ENCODE measurements at places on chromosomes 12 and 14.

DNA sequence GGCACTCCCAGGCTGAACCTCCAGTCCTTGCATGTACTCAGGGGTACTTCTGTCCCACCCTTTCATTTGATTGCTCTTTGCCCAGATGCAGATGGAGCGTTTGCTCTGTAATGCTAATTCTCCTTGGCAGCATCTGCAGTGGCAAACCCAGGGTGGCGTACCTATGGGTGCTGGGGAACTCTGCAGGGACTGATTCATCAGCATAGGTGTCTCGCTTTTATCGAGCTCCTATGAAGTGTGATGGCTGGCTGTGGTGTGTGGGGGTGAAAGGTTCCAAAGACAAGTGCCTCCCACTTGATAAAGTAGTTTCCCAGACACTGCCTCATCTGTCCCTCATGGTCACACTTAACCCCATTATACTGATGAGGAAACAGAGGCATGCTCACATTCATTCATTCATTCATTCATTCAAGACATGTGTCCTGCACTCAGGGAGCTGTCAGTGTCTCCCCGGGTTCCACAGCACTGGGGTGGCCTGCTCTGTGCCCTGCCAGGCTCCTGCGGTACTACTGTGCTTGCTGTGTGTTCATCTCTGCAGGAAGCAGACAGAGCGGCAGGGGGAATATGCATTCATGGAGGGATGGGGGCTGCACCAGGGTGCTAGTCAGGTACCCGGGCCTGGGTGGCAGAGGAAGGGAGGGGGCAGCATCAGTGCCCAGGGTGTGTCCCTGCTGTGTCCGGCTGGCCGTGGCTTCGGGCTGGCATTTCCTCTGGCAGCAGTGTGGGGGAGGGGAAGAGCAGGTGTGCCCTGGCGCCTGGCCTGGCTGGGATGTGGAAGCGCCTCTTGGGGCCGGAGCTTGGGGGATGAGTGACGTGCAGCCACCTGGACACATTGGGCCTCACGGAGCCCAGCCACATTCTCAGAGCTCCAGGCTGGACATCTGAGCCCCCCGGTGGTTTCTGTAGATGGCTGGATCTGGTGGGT, 110.9 kb downstream of the TSPAN9 start:
- no peak for DNase-seq

- no peak for DNase-seq
Measured at GRCh38 chr14:68651652-68652432, 141.0 kb downstream of the ZFP36L1 start.

DNA sequence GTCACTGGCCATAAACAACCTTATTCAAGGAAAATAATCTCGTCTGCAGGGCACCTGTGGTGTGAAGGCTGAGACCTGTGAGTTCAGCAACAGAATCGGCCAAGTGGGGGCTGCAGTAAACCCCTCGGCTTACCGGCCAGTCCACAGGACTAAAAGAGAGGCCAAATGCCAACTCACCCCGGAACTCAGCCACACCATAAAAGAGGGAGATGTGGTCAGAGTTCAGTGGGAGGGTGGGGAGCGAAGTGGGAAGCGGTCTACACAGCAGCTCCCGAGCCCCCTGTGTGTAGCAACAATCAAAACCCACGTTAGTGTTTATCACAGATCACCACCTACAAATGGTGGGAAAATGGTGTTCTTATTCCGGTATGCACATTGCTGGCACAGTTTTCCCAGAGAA, 153.0 kb downstream of the PIWIL1 start:
- no peak for DNase-seq

- no peak for DNase-seq
Measured at GRCh38 chr14:75979071-75979571, 2.7 kb downstream of the TGFB3 start.

GRCh38 chr12:72141381-72141780, 130.8 kb upstream of the TRHDE start:
- no peak for DNase-seq

GRCh38 chr14:99995700-99996356, 69.4 kb upstream of the EVL start:
- peak; percentile 23 for DNase-seq

DNA sequence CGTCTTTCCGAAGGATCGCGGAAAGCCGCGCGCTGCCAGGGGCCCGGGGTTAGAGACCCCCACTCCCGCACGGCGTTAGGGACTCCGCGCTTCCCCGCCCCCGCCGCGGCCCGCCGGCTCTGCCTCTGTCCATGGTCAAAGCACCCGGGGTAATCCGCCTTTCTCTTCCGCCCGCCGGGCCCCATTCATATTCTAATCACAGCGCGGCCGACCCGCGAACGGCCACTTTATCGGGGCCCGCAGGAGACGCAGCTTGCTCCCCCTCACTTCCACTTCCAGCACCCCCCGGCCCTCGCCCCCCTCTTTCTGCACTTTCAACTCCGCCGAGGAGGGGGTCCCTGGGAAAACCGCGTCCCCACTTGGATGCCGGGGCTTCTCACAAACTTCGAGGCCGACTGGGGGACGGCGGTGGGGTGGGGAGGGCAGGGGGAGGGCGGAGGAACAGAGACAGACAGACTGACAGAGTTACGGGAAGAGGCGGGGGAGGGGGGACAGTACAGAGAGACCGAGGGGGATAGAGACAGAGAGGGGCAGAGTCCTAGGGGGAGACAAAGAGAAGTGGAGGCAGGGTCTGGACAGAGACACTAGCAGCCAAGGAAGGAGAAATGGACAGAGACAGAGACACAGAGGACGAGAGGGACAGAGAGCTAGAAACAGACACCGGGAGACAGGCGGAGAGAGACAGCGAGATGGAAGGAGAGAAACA, 1.1 kb upstream of the RFX4 start:
- DNase-seq: peak; percentile 44

- no peak for DNase-seq
Measured at GRCh38 chr12:101850199-101850598, 19.4 kb upstream of the GNPTAB start.

DNA sequence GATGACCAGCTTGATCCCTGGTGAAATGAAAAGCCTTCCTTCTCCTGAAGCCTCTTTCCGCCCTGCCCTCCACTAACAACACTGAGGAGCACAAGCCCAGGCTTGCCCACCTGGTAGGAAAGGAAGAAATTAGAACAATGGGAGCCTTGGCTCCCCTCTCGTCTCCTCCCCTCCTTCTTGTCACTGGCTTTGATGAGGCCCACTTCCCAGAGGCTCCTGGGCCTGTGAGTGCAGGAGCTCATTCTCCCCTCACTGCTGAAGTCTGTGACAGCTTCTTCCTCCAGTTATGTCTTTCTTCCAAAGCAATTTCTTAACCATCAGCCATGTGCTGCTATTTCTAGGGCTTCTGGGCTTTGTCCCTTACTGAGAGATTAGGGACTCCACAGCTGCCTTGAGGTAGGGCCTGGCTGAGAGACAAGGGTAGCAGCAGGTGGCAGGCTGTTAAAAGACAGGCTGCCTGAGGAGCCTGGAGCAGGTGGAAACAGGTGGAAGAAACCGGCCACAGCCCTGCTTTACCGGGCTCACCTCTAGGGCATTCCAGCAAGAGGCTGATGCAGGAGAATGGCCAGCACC, 53.6 kb upstream of the SRSF5 start:
- DNase-seq: peak; percentile 88

- no peak for DNase-seq
Measured at GRCh38 chr12:17097674-17098073, 491.7 kb upstream of the LMO3 start.

GRCh38 chr12:132583736-132584135, 26.6 kb downstream of the LRCOL1 start:
- DNase-seq: no peak

- no peak for DNase-seq
Measured at GRCh38 chr14:77843195-77843594, 43.3 kb downstream of the ADCK1 start.

DNA sequence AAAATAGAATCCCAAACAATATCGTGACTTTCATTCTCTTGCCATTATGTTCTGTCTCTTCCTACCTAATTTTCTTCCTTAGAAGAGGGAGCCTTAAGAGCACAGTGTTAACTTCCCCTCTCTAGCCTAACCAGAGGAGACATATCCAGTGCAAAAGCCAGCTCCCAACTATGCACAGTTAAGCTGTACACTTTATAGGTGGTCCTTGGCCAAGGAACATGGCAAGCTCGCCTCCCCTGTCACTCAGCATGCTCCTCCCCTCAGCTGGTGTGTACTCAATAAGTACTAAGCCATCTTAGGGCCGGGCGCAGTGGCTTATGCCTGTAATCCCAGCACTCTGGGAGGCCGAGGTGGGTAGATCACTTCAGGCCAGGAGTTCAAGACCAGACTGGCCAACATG, 255.1 kb upstream of the TMPO start:
- no peak for DNase-seq

GRCh38 chr12:107029081-107029480, 42.1 kb upstream of the MTERF2 start:
- DNase-seq: no peak

GRCh38 chr14:81710232-81710845, 176.7 kb upstream of the SEL1L start:
- DNase-seq: peak; percentile 34

DNA sequence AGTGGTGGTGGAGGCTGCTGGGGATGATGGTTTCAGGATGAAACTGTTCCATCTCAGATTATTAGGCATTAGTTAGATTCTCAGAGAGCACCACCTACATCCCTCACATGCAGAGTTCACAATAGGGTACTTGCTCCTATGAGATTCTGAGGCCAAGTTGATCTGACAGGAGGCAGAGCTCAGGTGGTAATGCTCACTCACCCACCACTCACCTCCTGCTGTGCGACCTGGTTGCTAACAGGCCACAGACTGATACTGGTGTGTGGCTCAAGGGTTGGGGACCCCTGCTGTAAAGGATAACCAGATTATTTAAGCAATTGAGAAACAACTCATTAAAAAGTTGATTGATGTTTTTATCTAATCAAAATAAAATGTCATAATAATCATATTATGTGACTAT, 248.5 kb downstream of the RERGL start:
- no peak for DNase-seq

DNA sequence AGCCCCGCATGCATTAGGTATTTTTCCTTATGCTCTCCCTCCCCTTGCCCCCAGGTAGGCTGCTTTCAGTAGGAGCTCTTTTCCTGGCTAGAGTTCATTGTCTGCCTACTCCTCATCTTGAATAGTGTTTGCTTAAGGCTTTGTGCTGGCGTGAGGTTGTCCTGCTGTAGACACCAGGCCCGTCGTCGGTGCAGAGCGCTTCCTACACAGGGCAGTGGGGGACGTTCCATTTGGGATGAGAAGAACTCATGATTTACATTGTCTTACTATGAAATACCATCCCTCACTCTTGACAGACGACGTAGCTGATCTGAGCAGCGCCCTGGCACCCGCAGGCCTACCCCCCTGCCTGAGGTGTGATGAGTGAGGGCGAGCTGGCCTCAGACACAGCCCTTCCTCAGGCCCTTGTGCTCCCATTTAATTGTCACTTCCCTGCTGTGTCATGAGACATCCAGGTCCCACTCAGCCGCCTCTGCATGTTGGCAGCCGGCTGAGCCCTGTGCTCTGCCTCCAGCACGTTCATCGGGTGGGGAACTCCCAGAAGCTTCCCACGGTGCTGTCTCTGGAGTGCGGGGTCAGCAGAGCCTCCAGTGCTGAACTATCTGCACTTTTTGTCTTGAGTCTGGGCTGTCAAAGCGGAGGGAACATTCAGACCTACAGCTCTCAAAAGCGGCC, 76.0 kb downstream of the WDR20 start:
- DNase-seq: peak; percentile 91

GRCh38 chr12:66851134-66851533, 172.3 kb upstream of the GRIP1 start:
- no peak for DNase-seq

GRCh38 chr12:124216966-124217365, 77.9 kb upstream of the RFLNA start:
- DNase-seq: no peak

GRCh38 chr12:19829100-19829853, 390.0 kb downstream of the AEBP2 start:
- DNase-seq: no peak

DNA sequence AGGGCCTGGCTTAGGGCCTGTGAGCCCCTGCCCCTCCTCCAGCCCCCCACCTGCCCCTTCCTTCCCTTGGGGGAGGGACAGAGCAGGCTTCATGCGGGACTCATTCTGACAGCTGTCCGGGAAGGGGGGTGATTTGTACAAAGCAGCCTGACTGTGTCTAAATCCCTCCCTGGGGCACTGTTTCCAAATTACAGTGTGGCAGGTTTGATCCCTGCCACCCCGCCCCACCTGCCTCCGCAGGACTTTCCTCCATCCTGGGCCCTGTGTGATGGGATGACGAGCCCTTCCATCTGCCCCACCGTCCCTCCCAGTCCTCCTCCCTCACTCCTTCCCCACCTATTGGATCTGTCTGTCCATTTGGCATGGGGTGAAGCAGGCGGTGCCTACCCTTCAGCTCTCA, 363.9 kb downstream of the BCL11B start:
- no peak for DNase-seq

- no peak for DNase-seq
Measured at GRCh38 chr12:11854011-11854499, 204.6 kb downstream of the ETV6 start.

DNA sequence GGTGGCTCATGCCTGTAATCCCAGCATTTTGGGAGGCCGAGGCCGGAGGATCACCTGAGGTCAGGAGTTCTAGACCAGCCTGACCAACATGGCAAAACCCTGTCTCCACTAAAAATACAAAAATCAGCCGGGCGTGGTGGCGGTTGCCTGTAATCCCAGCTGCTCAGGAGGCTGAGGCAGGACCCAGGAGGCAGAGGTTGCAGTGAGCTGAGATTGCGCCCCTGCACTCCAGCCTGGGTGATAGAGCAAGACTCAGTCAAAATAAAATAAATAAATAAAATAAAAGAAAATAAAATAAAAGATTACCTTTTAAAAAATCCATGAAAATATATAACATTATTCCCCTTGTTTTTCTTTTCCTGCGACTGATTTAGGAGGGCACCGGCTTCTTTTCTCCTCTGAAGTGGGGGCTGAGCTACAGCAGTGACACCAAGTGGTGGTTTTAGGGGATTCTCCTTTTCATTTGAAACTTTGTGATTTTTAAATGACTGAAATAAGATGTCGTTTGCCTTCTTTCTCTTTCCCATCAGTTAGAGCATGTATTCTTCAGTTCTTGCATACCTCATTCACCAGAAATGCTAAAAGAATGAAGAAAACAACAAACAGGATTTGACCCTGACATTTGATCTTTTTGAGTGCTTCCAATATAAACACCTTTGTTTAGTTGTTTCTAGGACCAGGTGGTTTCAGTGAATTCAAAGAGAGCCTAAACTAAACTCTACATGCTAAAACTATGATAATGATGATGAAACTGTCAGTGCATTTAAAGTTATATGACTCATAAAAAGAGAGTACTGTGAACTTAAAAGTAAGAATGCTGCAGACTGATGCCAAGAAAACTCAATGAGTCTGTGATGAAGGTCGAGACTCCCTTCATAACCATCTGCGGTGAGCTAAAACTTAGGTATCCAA, 22.6 kb upstream of the PKP2 start:
- no peak for DNase-seq
